ENCODE measurements at places on chromosomes 2 and 18. TPM values are rescaled to one million over a fixed set of nuclear protein-coding genes. Genes with fewer than 3 reads are reported as not detected.

CCDC150 gene
- 1.3 TPM for total RNA-seq

SH3YL1 gene
- 16.7 TPM for total RNA-seq

B4GALT6 gene
- total RNA-seq: 7.3 TPM

CASP10 gene
- total RNA-seq: 10.7 TPM

POU3F3 gene
- total RNA-seq: not detected

CFAP221 gene
- 2.3 TPM for total RNA-seq

IL36RN gene
- total RNA-seq: not detected

PROM2 gene
- total RNA-seq: 0.39 TPM

FNDC4 gene
- total RNA-seq: 136 TPM

SEPTIN10 gene
- total RNA-seq: 97.2 TPM

PPP4R1 gene
- 74.7 TPM for total RNA-seq

DNAH6 gene
- total RNA-seq: 0.77 TPM

ALPP gene
- not detected for total RNA-seq

PROKR1 gene
- total RNA-seq: 1.3 TPM

UGT1A3 gene
- total RNA-seq: not detected

ARHGEF4 gene
- 9.4 TPM for total RNA-seq

FHOD3 gene
- 5.4 TPM for total RNA-seq

UGT1A4 gene
- not detected for total RNA-seq

GRCh38 chr2:157056200-157056676, 201.3 kb upstream of the GALNT5 start:
- DNase-seq: no peak

DNA sequence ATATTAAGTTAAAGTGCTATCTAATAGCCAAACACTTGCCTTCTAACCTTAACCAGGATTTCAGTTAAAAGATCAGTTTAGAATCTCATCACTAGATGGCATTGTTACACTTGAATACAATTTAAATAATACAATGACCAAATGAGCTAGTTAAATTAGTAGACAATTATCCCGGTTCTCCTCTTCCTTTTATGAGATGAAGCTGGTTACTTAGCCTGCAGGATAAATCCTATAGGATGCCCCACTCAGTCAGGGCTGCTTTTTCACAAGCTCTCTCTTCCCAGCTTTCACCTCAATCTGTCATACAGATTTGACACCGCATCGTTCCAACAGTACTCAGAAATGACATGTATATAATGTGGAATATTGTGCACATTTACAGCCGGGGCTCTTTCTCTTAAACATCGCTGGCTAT, 678.8 kb downstream of the KCNJ3 start:
- DNase-seq: no peak

- no peak for DNase-seq
Measured at GRCh38 chr2:103991591-103991990, 862.3 kb upstream of the POU3F3 start.

DNA sequence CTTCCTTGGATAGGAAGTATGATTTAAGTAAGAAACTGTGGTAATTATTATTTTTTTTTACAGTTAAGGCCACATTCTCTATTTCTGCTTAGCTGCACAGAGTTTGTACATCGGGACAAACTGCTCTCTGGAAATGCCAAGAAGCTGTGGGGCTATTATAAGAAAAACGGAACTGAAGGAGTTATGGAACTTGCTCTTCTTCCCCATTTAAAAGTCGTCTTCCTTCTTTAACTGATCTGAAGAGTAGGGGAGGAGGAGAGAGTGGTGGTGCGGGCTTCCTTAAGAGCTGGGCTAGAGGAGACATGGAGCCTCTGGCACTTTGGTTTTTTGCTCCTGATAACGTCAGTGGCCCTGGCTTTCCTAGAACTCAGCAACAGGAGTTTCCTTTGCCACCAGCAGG, 54.4 kb downstream of the RAB31 start:
- DNase-seq: no peak

GRCh38 chr2:46493241-46493970, 14.0 kb downstream of the TMEM247 start:
- DNase-seq: no peak

DNA sequence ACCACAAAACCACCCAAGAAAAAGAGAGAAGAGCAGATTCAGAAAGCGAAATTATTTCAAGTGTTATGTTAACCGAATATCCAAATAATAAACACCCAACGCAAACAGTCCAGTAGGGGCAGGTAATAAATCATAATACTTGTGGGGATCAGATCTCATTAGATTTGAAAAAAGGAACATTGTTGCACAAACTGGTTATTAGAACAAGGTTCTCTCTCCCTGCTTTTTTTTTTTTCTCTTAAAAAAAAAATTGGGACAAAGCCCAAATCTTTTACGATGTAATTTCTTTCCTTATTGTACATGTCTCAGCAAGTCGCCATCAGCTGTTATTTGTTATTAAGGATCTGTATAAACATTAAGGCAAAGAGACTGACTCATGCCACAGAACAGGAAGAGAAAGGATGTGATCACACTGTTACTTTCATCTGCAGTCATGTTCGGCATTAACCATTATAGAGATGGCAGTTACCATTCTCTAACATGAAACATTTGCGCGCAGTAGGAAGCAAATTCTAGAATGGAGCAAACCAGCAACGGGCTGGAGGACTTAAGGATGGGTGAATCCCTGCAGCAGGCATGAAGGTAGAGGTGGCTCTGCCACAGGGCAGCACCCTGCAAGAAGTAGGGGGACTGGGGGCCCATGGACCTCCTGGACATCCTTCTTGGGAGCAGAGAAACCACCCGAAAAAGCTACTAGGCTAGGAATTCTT, 42.0 kb downstream of the EPHA4 start:
- no peak for DNase-seq

DNA sequence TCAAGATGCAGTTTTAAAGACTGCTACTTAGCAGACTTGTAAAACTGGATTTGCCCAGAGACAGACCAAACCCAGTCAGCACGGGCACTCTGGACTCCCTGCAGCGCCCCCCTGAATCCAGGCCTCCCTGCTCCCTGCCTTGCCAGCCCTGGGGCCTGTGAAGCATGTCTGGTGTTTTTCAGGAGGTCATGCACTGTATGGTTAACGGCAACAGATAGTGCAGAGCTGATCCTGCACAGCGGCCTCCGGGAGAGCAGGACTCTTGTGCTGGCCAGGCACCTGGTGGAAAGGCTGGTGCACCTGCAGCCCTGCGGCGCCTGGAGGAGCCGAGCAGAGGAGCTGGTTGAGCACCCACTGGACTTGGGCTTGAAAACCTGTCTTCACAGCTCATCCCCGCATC, 30.4 kb downstream of the HDAC4 start:
- peak; percentile 87 for DNase-seq

DNA sequence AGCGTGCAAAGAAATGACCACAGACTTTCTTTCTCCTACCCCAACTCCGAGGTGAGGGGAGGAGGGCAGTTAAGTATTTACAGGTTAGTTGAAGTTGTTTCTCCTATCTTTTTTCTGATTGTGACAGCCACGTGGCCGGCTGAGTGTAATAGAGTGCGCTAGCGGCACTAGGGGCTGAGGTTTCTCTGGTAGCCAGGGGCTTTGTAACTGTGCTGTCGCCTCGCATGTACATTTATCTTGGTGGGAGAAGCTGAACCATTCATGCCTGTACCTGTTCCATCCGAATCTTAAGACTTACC, 214.1 kb upstream of the STON1 start:
- no peak for DNase-seq

DNA sequence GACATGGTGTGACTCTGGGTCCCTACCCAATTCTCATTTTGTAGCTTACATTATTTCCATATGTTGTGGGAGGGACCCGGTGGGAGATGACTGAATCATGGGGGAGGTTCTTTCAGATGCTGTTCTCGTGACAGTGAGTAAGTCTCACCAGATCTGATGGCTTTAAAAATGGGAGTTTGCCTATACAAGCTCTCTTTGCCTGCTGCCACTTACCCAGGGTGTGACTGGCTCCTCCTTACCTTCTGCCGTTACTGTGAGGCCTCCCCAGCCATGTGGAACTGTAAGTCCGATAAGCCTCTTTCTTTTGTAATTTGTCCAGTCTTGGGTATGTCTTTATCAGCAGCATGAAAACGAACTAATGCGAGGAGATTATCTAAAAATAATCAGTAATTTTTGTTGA, 1683.2 kb upstream of the SLC39A10 start:
- no peak for DNase-seq

- DNase-seq: no peak
Measured at GRCh38 chr2:154532763-154533162, 165.7 kb upstream of the KCNJ3 start.

DNA sequence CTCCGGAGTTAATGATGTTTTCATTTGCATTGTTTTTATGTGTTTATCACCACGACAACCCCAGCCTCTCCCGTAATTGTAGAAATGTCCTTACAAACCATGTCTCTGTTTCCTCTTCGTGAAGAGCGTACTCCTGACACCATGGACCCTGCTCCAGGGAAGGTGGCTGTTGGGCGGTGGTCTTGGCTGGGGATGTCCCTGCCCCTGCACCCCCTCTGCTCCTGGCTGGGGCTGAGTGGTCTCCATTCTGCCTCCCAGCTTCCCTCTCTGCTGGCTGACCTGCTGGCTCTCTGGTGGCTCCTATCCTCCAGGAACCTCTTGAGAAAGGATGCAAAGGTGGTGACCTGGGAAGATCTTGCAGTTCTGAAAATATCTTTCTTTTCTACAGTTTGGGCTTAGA, 81.1 kb downstream of the ASB1 start:
- peak; percentile 51 for DNase-seq

- no peak for DNase-seq
Measured at GRCh38 chr2:173990970-173991819, 26.0 kb upstream of the SP3 start.

GRCh38 chr2:42193722-42194187, 24.6 kb downstream of the EML4 start:
- DNase-seq: no peak

GRCh38 chr2:176126929-176127773, 2.4 kb upstream of the HOXD8 start:
- DNase-seq: no peak

DNA sequence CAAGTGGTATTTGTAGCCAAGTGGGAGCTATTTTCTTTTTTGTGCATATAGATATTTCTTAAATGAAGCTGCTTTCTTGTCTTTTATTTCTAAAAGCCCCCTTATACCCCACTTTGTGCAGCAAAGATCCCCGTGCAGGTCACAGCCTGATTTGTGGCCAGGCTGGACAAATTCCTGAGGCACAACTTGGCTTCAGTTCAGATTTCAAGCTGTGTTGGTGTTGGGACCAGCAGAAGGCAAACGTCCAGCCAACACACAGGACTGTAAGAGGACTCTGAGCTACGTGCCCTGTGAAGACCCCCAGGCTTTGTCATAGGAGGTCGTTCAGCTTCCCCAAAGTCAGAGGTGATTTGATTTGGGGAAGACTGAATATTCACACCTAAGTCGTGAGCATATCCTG, 21.9 kb downstream of the FOSL2 start:
- no peak for DNase-seq

- no peak for DNase-seq
Measured at GRCh38 chr2:46873604-46874068, 42.0 kb downstream of the MCFD2 start.

GRCh38 chr2:196284144-196284844, 112.9 kb upstream of the STK17B start:
- DNase-seq: no peak

DNA sequence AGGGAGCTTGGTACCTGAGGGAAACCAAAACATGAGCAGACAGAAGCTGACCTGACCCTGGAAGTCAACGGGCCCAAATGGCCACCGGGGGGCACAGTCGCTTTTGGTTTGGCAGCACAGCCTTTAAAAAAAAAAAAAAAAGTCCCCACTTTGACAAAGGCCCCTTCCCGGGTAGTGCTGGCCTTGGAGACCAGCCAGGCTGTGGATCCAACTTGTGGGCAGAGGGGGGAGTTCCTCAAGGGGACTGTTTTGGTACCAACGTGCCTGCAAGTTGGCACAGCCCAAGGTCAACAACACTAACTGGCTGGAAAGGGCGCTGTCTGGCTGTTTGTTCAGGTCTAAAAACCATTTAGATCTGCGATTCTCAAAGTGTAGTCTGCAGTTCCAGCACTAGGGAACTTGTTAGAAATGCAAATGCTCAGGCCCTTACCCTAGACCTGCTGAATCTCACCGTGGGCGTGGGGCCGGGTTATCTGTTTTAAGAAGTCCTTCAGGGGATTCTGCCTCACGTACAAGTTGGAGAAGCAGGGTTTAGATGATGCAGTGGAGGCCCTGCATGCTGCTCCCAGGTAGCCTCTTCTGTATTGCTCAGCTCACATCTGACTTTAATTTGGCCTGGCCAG, 83.0 kb downstream of the LPIN1 start:
- peak; percentile 84 for DNase-seq

DNA sequence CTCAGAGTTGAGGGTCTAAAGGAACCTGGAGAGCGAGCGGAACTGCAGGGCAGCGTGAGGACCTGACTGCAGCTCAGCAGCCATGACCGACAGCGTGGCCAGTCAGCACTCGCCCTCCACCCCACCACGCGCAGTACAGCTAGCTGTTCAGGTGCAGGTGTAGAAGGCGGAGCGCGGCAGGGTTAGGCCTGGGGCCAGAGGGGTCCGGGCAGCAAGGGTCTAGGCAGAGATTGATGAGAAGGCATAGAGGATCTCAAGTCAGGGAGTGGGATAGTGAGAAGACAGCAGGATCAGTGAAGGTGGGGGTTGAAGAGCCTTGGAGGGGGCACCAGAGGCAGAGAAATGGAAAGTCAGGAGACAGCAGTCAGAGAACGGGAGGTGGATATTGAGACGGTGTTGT, 71.0 kb downstream of the STEAP3 start:
- no peak for DNase-seq

- DNase-seq: no peak
Measured at GRCh38 chr18:44826418-44827259, 146.0 kb downstream of the SETBP1 start.

DNA sequence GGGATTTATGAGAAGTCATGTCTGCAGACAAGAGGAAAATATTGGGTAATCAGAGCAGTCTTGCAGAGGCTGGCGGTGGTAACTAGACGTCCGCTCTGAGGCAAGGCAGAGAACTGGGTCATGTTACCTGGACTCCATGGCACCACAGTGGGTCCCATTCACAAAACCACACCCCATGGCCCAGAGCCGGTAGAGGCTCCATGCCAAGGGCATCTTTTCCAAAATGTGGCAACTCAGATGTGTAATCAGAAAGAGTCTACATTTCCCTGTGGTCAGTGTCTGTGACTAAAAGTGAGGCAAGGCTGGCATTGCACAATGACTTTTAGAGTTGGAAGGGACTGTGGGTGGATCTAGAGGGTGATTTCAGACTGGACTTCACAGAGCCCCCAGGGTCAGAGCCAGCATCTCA, 113.1 kb downstream of the MREG start:
- DNase-seq: no peak

- no peak for DNase-seq
Measured at GRCh38 chr2:99496021-99496420, 6.2 kb upstream of the REV1 start.

DNA sequence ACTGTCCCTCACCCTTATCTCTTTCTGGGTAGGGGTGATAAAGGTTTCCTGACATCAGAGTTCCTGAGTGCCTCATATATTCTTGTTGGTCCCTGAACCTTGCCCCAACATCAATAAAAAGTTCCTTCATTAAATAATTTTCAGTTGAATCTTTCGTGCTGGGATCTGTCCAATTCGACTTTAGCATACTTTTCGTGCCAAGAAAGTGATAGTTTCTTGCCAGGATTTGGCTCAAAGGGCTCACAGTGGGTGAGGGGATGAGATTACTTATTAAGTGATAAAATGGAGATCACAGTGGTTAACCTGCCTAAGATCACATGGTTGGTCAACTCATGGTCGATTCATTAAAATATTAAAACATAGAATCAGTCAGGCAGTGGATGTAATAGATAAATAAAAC, 93.8 kb upstream of the SLC8A1 start:
- no peak for DNase-seq

All from mesenteric fat pad (tissue), 1 donor.